ENCODE measurements at places on chromosomes 3 and 15.

DNA sequence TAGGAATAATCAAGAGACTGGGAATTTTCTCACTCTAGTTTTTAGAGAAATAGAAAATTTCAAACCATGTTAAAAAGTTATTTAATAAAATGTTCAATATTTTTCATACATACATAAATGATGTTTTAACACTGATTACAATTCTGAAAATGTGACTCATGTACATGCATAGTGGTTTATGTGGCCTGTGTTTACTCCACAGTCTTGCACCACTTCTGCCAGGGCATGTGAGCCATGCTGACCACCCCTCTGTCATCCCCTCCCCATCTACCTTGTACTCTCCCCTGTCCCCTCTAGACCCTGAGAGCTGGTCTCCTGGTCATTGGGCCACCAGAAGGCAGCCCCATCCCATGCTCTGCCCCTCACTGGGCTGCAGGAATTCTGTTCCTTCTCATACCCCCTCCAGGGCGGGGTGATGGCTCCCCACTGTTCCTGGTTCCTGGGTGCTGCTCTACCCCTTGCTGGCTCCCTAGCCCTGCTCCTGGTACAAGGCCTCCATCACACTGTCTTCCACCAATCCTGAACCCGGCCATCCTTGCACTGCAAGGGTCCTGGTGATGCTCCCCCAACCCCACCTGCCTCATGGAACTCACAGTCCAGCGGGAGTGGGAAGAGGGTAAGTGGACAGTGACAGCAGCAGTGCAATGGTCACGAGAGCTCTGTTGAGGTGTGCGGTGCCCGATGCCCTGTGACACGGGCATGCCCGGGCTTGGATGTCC lies 24.2 kb upstream of the SLC41A3 start:
- DNase-seq = no peak

DNA sequence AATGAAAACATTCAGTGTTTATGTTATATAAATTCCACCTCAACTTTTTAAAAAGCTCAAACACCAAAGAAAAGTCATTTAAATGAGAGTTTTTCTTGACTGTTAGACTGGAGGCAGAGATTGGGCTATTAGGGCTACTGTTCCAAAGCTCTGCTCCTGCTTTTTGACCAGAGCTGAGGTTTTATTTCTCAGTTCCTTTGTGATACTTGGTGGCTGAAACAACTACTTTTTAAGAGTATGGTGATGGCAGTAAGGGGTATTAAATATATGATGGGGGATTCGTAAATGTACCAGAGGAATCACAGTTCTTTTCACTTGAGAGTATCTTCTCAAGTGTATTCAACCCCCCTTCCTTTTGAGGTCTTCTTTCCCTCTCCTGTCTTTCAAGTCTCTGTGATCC lies 186.1 kb upstream of the CGNL1 start:
- no peak for DNase-seq

DNA sequence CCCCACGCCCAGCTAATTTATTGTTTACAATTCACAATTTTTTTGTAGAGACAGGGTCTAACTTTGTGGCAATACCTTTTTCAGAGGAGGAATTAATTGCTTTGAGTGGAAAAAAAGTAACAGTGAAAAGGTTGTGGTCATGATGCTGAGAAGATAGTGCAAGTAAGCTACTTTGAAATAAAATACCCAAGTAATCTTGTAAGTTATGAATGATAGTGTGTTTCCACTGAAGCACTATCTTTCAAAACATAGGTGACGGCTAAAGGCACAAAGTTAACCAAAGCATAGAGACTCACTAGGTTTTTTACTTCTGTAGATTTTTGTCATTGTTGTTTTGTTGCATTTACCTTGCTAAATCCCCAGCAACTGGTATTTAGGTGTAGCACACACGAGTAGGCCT lies 101.2 kb upstream of the C15orf61 start:
- DNase-seq = no peak

DNA sequence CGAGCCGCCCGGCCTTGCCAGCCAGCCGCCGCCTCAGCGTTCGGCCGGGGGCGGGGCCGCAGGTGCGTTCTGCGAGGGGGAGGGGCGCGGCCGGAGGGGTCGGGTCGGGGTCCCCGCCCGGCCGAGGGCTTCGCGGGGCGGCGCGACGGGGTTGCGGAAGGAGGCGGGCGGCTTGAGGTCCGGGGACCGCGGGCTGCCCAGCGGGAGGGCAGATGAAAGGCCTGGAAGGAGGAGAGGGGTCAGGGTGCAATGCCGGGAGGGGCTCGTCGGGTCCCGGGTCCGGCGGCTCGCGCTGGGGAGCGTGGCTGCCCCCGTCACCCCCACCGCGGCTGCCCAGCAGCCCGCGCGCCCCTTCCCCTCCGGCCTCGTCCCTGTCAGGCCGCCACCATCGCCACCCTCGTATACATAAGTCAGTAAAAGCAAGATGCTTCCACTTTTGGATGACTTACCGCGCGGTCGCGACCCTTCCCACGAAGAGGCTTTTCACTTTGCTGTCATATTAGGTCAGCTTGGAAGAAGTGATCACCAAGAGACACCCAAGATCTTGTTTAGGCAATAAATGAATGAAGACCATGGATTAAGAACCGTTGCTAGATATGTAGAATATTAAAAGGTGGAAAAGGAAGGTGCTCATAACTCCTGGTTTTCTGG lies 620 bp upstream of the ANP32A start:
- DNase-seq = peak; percentile 67

Measured in OCI-M1 (cell line).